ENCODE measurements at places on chromosomes 4 and X.

- no peak for DNase-seq
These were observed 1512.5 kb downstream of the STIM2 start for GRCh38 chr4:28373191-28373590.

GRCh38 chr4:105327956-105328355, 145.9 kb downstream of the PPA2 start:
- no peak for DNase-seq

GRCh38 chr4:27293831-27294230, 433.2 kb downstream of the STIM2 start:
- no peak for DNase-seq

DNA sequence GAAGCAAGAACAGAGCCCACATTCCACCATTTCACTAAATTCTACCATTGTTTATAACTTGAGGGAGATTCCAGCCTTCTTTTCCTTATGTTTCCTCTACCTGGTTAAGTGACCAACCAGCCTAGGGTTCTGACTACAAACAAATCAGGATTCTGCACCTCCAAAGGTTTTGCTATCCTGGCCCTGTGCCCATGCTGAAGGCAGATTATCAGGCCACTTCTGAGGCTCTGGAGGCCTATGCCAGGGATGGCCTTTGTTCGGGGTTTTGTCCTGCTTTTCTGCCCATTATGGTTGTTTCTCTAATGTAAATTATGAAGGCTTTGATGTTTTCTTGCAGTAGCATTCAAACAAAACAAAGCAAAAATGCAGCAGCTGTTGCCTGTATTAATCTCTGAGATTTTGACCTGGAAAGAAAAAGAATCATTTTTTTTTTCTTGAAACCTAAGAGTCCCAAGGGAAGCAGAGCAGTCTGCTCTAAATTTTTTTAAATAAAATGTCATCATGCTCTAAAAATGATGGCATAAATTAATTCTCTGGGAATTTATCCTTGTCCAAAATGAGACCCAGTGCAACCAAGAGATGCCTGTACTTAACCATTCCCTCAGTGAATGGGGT, 55.6 kb downstream of the RNF150 start:
- no peak for DNase-seq

GRCh38 chrX:71619986-71620385, 1.7 kb upstream of the CXCR3 start:
- no peak for DNase-seq
